ENCODE measurements at places on chromosomes 16 and 17.

DNA sequence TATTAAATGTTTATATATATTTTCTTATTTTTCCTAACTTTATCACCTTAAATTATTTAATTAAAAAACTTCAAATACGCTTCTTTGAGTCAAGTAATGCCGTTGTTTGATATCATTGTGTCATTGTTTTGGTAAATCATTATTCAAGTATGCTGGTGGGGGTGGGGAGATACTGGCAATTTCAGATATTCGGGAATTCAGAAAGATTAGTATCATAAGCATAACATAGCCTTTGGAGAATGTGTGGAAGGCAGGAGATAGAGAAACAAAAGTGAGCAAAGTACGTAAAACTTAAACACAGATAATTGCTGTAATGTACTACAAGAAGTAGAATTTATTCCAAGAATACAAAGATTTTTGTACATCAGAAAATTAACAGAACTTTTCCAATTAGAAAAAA, 49.8 kb downstream of the TANC2 start:
- DNase-seq = no peak
- H3K27me3 ChIP-seq = no peaks in the 10 kb centered on the region
- H3K36me3 ChIP-seq = peaks cover 2% of the 10 kb centered on the region

GRCh38 chr17:17751489-17752088, 70.3 kb downstream of the RAI1 start:
- no peaks in the 10 kb centered on the region for H3K27me3 ChIP-seq
- peak overlapping the region; percentile 81 for H3K4me3 ChIP-seq
- H3K27ac ChIP-seq = peak overlapping the region; percentile 98
- no peaks in the 10 kb centered on the region for H3K36me3 ChIP-seq
- H3K4me1 ChIP-seq = peaks cover 56% of the 10 kb centered on the region

- no peak overlapping the region for H3K27ac ChIP-seq
- no peak overlapping the region for H3K4me3 ChIP-seq
- H3K27me3 ChIP-seq = no peaks in the 10 kb centered on the region
- DNase-seq = no peak
Observed at GRCh38 chr16:75341564-75342307, 90.3 kb upstream of the BCAR1 start.

DNA sequence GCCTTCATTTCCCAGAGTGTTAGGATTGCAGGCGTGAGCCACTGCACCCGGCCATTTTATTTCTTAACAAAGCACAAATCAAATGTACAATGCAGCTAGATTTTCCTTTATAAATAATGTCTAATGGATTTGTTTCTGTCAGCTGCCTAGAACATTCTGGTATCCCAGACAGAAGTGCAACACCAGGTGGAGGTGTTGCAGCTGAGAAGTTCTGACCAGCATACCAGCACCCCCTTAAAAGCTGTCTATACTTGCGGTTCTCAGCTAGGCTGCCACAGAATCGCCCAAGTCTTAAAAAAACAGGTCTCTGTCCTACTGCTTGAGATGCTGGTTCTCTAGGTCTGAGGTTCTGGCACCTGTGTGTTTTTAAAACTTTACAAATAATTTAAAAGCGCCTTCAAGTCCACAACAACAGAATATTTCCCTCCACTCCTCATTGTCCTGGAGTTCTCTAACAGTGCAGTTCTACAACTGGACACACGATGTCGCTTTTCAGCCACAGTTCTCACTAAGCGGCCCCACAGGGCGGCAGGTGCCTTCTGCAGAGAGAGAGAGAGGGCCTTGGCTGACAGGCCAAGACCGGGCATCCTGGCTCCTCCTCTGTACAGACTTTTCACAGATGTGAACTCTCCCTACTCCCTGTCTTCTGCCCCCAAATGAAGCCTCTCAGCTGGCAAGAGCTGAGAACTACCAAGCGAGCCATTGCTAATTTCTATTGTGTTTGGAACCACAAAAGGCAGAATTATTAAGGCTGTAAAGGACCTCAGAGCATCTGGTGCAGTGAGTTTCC, 32.6 kb upstream of the MEOX1 start:
- H3K36me3 ChIP-seq = no peaks in the 10 kb centered on the region
- no peak overlapping the region for H3K27ac ChIP-seq
- peaks cover 6% of the 10 kb centered on the region for H3K4me1 ChIP-seq

- H3K36me3 ChIP-seq = no peaks in the 10 kb centered on the region
- H3K4me3 ChIP-seq = no peak overlapping the region
- no peak overlapping the region for H3K27ac ChIP-seq
- H3K4me1 ChIP-seq = no peaks in the 10 kb centered on the region
- DNase-seq = no peak
Observed at GRCh38 chr17:74049167-74049966, 154.1 kb upstream of the RPL38 start.

DNA sequence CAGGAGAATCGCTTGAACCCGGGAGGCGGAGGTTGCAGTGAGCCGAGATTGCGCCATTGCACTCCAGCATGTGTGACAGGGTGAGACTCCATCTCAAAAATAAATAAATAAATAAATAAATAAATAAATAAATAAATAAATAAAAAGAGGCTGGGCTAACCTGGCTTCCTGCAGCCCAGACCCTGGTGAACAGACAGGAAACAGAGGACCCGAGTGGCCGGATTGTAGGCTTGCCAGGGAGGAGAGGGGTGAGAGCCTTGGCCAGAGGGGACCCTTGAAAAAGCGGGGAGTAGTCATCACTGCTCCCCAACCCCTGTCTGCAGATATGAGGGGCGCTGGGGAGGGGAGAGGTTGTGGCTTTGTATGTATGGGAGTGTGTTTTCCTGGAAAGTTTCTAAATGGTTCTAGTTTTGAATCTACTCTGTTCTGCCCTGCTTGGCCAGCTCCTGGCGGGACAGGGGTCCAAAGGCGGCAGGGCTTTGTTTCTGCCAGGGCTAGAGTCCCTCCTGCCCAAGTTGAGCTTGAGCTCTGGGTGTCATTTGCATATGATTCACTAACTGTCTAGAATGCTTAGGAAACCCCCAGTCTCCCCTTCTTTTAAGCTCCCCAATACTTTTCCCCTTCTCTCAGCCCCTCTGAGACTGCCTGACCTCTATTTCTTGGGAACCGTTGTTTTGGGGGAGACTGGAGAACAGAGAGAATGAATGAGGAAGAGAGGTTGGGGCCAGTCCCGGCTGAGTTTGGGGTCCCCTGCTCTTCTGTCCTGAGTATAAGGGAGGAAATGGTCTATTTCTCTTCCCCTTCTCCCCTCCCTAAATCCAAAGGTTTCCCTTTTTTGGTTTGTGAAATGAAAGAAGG, 16.4 kb downstream of the RARA start:
- H3K27me3 ChIP-seq = no peaks in the 10 kb centered on the region
- H3K4me1 ChIP-seq = peaks cover 91% of the 10 kb centered on the region
- H3K4me3 ChIP-seq = peak overlapping the region; percentile 79
- H3K36me3 ChIP-seq = peaks cover 62% of the 10 kb centered on the region
- H3K27ac ChIP-seq = peak overlapping the region; percentile 96

- DNase-seq = no peak
- H3K27me3 ChIP-seq = no peaks in the 10 kb centered on the region
- peaks cover 5% of the 10 kb centered on the region for H3K36me3 ChIP-seq
- H3K4me3 ChIP-seq = no peak overlapping the region
Observed at GRCh38 chr16:29904947-29905346, 4.7 kb downstream of the ASPHD1 start.

DNA sequence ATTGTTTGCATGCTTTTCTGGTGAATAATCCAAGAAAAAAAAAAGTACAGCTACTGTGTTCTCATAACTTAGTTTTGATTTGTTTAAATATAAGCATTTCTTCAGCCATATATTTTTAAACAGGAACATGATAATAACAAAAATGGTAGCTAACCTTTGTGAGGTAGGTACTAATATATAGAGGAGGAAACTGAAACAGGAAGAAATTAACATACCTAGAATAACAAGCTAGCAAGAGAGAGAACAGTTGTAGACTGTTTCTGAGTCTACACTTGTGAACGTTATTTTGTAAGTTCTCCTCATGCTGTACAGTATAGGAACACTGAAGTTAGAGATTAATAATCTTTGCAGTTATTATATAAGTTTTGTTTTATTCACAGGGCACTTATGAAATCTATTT, 49.3 kb downstream of the NSRP1 start:
- H3K4me3 ChIP-seq = no peak overlapping the region
- peaks cover 6% of the 10 kb centered on the region for H3K4me1 ChIP-seq
- no peaks in the 10 kb centered on the region for H3K27me3 ChIP-seq
- no peak for DNase-seq
